BJ (cell line): ENCODE measurements at places on chromosomes 11 and 22. TPM values are rescaled to one million over a fixed set of nuclear protein-coding genes. Genes with fewer than 3 reads are reported as not detected.

PKDREJ gene
- polyA plus RNA-seq: not detected in 2 replicates

ZP1 gene
- polyA plus RNA-seq: 0.36 and 0.67 TPM in 2 replicates

RAB38 gene
- 4.9 and 6.9 TPM in 2 replicates for polyA plus RNA-seq

SLC5A4 gene
- polyA plus RNA-seq: not detected in 2 replicates

MRGPRX3 gene
- not detected in 2 replicates for polyA plus RNA-seq

IZUMO1R gene
- not detected in 2 replicates for polyA plus RNA-seq

RFPL1 gene
- not detected in 2 replicates for polyA plus RNA-seq

GRCh38 chr11:35012467-35013191, 96.2 kb downstream of the PDHX start:
- DNase-seq: no peak

DNA sequence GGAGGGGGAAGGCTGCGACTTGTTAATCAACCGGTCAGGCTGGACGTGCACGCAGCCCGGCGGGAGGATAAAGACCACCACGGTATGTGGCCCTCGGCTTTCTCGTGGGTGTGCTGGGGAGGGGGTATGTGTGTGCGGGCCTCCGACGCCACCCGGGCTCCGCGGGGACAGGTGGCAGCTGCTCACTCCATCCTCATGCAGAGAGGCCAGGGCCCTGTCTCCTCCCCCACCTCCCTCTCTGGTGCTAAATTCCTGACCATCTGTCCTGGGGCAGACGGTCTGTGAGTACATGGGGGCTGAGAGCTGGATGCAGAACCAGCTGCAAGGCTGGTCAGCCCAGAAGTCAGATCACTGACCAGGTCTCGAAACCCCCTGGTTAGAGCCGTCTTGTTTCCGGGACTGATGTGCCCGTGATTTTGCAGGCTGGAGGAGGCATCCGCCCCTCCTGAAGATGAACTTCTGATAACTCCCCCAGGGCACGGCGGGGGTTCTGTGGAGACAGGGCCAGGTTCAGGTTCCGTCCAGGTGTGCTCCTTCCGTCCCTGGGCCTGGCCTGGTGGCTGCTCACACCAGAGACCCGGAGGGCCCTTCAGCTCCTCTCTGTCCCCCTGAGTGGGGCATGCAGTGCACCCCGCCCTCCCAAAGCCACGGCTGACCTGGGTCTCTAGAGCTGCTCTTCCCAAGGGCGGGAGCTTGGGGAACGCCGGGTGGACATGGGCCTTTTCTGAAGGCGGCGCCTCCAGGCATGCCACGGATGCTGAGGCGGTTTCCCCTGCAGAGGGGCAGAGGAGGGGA, 1119.7 kb downstream of the BRD1 start:
- DNase-seq: no peak

- DNase-seq: no peak
These were observed 5.7 kb downstream of the LRP4 start for GRCh38 chr11:46912526-46913150.

DNA sequence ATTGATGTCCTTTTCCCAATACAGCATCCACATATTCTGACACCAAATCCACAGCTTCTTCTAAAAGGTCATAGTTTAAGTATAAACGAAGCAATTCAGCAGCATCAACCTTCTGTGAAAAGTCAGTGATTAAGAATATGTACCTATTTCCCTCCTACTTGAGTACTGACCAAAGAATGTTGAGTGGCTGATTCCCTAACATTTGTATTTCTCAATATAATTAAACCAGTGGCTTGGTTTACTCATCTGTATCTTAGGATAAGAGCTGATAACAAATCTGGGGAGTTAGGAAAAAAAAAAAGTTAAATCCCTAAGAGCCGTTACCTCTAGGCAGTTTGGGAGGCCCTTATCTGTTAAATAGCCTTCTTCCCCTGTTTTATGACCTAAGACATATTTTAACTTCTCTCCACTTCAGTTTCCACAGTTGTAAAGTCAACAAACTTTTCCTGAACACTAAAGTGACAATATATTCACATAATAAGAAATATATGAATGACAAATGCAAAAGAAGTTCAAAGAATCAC, 16.0 kb upstream of the FNBP4 start:
- no peak for DNase-seq

DNA sequence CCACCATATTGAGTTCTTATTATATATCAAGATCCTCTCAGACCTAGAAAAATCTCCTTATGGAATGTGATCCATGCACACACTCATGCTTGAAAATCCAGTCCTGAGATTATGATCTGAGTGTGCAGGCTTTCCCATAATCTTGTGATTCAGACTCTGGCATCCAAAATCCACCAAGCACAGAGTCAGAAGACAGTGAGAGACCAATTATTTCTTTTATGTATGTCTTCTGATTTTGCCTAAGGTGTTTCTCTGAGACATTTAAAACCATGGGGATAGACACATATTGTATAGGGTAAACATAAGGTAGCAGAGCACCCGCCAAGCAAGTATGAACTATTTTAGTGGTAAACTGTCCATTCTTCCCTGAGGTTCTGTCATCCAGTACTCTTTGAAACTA, 52.0 kb upstream of the MMP13 start:
- DNase-seq: no peak

- DNase-seq: no peak
These were observed 38.0 kb downstream of the CDKN1C start for GRCh38 chr11:2847561-2847960.

DNA sequence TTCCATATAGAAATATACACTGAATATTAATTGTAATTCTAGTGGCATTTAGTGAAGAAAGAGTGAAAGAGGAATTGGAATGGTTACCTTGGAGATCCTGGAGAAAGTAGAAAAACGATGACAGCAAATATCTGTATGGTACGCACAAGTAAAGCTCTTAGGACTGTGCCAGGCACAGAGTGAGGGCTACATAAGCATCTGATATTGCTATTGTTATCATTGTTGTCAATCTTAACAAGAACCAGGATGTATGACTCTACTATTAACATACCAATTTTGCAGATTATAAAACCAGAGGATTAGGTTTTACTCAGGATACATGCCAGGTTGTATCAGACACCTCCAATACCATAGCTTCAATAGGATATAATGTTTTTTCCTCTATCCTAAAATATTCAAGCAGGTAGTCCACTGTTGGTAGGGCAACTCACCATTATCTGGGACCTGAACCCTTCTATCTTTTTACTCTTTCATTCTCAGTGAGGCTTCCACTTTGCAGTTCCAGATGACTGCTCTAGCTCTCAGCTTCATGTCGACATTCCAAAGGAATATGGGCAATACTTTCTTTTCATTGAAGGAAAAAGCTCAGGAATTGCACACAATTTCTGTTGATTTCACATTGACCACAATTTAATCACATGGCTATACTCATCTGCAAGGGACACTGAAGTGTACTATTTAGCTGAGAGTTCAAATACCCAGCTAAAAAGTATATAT, 73.2 kb downstream of the RAB38 start:
- DNase-seq: no peak

- DNase-seq: no peak
These were observed 45.7 kb downstream of the FBLN1 start for GRCh38 chr22:45548247-45548840.

- DNase-seq: no peak
These were observed 58.1 kb downstream of the P4HA3 start for GRCh38 chr11:74253361-74253760.

GRCh38 chr11:33829430-33830141, 55.3 kb upstream of the FBXO3 start:
- DNase-seq: peak; percentile 11

- no peak for DNase-seq
These were observed 27.2 kb downstream of the CERK start for GRCh38 chr22:46710806-46711205.

- DNase-seq: no peak
These were observed 108.2 kb upstream of the OR4B1 start for GRCh38 chr11:48108231-48109045.

- no peak for DNase-seq
These were observed 355.7 kb downstream of the MN1 start for GRCh38 chr22:27445881-27446280.

DNA sequence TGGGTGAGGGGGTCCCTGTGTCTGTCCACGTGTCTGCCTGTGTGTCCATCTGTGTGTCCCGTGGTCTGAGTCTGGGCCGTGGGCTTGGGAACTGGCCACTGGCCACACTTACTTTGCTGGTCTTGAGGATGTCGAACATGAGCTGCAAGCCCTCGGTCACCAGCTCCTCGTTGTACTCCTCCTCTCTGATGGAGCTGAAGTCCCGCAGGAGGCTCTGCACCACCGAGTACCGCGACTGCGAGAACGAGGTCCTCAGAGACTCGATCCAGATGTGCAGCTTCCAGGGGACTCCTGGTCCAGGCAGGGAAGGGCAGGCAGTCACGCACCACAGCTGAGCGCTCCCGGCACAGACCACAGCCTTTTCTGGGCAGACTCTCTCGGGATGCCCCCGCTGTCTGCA, 55.4 kb downstream of the NAT10 start:
- DNase-seq: no peak

DNA sequence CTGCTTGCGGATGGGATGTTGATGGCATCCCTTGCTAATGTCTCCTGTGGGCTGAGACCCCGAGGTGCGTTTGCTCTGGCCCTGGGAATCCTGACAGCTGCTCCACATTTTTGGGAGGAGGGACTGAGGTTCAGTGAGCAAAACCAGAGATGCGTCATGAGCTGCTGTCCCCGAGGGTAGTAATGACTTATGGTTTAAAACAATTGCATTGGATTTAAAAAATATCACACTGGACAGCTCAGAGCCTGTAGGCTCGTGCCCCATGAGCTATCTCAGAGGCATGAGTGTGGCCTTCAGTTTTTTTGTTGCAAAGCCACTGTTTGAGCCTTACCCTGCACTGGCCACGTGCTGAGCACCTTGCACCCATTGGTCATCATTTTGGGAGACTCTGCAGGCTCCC, 20.9 kb upstream of the PARVG start:
- no peak for DNase-seq

DNA sequence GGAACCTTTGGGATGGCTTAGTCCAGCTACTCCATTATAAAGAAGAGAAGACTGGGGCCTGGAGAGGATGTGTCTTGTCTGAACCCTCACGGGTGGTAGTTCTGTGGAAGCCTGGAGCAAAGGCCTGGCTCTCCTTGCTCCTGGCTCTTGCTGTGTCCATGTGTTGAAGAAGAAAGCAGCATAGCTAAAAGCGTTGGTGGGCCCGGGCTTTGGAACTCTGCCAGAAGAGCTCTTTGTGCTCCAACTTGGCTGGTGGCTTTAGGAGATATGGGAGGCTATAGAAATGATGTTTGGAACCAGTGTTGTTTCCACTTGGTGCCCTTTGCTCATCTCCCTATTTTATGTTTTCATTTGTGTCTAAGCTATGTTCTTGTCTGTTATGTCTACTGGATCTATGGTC, 131.1 kb downstream of the DBX1 start:
- DNase-seq: no peak

- DNase-seq: no peak
These were observed 75.2 kb downstream of the RTL6 start for GRCh38 chr22:44422746-44423380.

GRCh38 chr11:64834723-64835615, 9.5 kb downstream of the CDC42BPG start:
- DNase-seq: no peak

DNA sequence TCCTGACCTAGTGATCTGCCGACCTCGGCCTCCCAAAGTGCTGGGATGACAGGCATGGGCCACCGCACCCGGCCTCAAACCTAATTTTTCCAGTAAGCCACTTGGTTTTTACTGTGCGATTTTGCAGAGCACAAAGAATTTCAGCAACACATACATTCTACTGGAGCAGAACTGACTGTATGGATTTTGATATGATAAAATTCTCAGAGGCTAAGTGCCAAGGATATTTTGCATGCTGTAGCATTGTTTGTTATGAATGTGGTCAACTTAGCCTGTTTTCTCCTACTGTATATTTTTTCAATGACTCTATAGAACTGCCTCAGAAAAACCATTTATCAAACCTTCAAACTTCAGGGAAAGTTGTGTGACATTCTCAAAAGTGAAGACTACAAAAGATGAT, 89.2 kb downstream of the FAT3 start:
- DNase-seq: no peak

DNA sequence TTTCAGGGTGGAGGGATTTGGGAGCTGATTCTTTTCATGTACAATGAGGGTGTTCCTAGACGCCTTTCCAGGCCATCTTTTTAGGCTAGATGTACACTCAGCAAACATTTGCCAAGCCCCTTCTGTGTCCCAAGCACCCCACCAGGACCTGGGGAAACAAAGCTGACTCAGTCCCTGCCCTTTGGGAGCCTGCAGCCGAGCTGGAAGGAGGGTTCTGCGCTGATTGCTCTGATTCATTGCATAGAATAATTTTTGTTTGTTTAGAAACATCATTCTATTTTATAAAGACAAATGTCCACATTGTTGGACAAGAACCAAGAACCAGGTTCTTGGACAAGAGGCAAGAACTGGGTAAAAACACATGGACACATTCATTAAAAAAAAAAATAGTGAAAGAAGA, 16.7 kb downstream of the TP53AIP1 start:
- no peak for DNase-seq

DNA sequence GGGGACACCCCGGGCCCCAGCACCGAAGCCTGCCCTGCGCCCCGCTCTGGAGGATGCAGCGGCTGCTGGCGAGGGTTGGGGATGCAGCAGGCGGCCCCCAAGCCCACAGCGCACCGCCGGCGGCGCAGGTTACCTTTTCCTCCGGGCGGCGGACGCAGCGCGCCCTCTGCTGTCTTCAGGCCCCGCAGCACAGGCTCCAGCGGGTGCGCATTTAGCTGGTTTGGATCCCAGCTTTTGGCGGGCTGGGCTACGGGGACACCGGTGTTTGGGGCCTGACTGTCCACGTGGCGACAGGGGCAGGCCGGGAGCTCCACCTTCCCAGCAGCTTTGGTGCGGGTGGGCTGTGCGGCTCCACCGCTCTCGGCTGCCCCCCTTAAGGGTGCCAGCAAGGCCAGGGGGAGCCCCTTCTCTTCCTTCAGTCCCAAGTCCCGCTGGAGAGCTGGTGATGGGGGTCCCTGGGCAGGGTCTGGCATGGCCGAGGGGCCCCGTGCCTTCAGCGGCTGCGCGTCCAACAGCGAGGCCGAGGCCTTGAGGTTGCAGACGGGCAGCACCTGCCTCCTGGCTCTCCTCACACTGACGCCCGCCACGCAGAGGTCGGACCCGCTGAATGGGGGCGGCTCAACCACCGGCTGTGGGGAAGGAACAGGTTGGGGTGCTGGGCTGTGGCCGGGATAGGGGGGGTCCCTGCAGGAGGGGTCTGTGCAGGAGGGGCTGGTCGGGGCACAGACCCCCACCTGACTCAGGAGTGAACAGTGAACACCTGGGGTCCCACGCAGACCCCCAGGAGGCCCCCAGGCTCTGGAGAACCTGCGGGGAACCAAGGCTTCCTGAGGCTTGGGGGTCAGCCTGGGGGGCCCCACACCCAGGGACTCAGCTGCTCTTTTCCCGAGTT, 18.0 kb upstream of the IL17REL start:
- no peak for DNase-seq

GRCh38 chr11:36006556-36006955, 62.7 kb downstream of the LDLRAD3 start:
- DNase-seq: no peak
